MV-4-11 (cell line): ENCODE measurements at places on chromosomes 16 and 17.
A peak's percentile ranks its signal among the peaks of the same experiment; 100 is the strongest.

- peak; percentile 94 for DNase-seq
Observed at GRCh38 chr17:40329839-40330794, 21.1 kb downstream of the RARA start.

- DNase-seq, result no peak
Observed at GRCh38 chr17:7380321-7380720, 568 bp upstream of the TNK1 start.

DNA sequence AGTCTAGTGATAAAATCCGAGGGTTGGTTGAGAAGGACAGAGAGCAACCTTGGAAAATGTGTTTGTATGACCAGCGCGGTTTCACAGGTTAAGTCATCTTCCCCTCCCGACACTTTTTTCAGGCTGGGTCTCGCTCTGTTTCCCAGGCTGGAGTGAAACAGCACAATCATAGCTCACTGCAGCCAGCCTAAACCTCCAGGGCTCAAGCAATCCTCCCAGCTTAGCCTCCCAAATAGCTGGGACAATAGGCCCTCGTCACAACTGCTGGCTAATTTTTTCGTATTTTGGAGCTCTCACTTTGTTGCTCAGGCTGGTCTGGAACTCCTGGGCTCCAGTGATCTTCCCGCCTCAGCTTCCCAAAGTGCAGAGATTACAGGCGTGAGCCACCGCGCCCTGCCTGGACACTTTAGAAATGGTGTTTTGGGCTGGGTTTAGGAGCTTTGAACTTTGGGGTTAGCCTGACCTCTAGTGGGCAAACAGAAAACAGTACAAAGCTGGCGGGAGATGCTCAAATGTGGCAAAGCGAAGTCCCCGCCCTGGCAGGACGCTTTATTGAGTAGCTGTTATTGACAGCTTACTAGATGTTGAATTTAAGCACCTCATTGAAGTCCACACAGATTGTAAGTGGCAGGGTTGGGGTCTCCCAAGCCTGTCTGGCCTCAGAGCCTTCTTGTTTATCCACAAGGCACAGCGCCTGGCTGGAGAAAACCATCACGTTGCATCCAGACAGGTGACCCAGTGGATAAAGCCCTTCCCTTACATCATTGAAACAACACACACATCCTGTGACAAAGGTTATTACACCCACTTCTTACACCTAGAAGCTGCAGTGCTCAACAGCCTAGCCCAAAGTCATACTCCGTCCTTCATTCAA is 34.7 kb upstream of the RBBP6 start:
- peak; percentile 62 for DNase-seq

GRCh38 chr17:78442648-78443218 is 64.3 kb downstream of the PGS1 start:
- DNase-seq, result peak; percentile 97

GRCh38 chr16:12354296-12354833 is 377.8 kb downstream of the SNX29 start:
- no peak for DNase-seq
